ENCODE measurements at places on chromosomes 7 and 10. TPM values are rescaled to one million over a fixed set of nuclear protein-coding genes. Genes with fewer than 3 reads are reported as not detected.

DNA sequence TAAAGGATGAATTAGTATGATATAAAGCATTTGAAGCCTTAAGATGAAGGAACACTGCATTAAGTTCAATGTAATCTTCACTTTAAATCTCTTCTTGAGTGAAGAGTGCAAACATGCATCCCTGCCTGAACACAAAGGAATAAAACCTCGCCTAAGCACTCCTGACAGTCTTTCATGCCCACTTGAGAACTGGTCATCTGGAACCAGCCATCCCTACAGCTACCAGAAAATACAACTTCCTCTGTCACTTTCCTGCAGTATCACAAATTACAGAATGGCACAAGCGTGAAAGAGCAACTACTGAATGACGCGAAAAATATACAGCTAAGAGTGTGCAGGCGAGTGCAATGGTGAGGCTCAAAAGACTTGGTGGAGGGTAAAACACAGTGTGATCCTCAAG is 1079.9 kb downstream of the CNTNAP2 start:
- H3K36me3 ChIP-seq, result no peaks in the 10 kb centered on the region
- H3K27me3 ChIP-seq, result peaks cover 1% of the 10 kb centered on the region
- H3K4me1 ChIP-seq, result no peaks in the 10 kb centered on the region
- no peak for DNase-seq

DNA sequence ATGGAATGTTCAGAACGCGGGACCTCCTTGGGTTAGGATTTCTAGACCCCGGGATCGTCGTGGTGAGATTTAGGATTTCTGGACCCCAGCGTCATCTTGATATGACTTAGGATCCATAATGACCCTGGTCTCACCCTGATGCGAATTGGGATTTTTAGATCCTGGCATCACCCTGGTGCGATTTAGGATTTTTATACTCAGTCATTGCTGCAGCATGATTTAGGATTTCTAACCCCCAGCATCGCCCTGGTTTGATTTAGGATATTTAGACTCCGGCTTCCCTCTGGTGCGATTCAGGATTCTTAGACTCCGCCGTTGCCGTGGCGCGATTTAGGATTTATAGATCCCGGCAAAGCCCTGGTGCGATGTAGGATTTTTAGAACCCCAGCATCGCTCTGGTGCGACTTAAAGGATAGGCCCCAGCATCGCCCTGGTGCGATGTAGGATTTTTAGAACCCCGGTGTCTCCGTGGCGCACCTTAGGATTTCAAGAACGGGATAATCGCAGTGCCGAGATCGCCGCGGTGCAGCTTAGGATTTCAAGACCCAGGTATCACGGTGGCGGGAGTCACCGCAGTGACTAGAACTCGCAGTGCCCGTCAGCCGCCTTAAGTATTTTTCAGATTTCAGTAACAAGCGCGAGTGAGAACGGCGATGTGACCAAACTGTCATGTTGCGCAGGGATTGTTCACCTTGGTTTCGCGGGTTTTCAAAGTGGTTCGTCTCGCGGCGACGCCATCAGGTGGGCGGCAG is 814 bp downstream of the MEST start:
- H3K27me3 ChIP-seq, result no peaks in the 10 kb centered on the region
- peaks cover 45% of the 10 kb centered on the region for H3K4me1 ChIP-seq
- H3K4me3 ChIP-seq, result peak overlapping the region; percentile 83
- peaks cover 1% of the 10 kb centered on the region for H3K36me3 ChIP-seq
- DNase-seq, result no peak
- peak overlapping the region; percentile 91 for H3K27ac ChIP-seq

ZNF853 gene
- 16.2 TPM for total RNA-seq

DNA sequence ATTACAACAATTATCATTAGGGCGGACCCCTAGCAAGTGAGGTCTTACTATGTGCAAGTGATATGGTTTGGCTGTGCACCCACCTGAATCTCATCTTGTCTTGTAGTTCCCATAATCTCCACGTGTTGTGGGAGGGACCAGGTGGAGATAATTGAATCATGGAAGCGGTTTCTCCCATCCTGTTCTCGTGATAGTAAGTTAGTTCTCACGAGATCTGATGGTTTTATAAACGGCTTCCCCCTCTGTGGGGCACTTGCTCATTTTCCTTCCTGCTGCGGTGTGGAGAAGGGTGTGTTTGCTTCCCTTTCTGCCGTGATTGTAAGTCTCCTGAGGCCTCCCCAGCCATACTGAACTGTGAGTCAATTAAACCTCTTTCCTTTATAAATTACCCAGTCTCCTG is 96.1 kb upstream of the CDK6 start:
- no peaks in the 10 kb centered on the region for H3K27me3 ChIP-seq
- H3K36me3 ChIP-seq, result peaks cover 4% of the 10 kb centered on the region
- H3K4me3 ChIP-seq, result no peak overlapping the region
- no peak for DNase-seq
- H3K4me1 ChIP-seq, result peaks cover 7% of the 10 kb centered on the region

CALD1 gene
- total RNA-seq, result 1,623 TPM

DNA sequence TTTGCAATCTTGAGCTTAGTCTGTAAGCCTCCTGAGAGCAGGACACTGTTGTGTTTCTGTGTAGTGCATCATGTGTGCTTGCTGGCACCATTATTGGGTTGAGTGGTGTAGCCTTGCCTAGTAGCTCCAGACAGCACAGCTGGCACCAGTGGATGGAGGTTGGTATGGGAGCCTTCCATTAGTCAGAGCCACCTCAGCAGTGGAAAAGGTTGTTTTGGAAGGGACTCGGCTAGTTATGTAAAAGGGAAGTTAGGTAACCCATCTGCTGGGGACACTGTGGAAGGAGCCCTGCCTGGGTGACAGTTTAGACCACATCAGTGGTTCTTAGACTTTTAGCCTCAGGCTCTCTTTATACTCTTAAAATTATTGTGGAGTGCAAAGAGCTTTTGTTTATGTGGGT is 16.3 kb downstream of the MINDY4 start:
- DNase-seq, result no peak
- no peaks in the 10 kb centered on the region for H3K27me3 ChIP-seq
- H3K4me1 ChIP-seq, result peaks cover 24% of the 10 kb centered on the region
- H3K4me3 ChIP-seq, result no peak overlapping the region
- H3K36me3 ChIP-seq, result peaks cover 36% of the 10 kb centered on the region

DNA sequence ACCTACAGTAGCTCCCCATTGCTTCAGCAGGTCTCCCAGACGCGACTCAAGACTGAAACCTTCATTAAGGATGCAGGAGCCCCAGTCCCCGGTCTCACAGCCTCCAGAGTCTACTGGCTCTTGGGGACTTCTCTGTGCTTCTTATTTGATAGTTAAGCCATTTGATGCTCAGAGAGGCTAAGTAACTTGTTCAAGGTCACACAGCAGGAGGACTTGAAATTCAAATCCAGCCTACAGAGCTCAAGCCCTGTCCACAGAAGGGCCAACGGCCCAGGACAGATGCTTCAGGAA is 21.2 kb upstream of the ZMIZ1 start:
- DNase-seq, result peak; percentile 27
- H3K4me3 ChIP-seq, result no peak overlapping the region
- no peaks in the 10 kb centered on the region for H3K36me3 ChIP-seq
- H3K27me3 ChIP-seq, result peaks cover 12% of the 10 kb centered on the region
- peaks cover 20% of the 10 kb centered on the region for H3K4me1 ChIP-seq

DNA sequence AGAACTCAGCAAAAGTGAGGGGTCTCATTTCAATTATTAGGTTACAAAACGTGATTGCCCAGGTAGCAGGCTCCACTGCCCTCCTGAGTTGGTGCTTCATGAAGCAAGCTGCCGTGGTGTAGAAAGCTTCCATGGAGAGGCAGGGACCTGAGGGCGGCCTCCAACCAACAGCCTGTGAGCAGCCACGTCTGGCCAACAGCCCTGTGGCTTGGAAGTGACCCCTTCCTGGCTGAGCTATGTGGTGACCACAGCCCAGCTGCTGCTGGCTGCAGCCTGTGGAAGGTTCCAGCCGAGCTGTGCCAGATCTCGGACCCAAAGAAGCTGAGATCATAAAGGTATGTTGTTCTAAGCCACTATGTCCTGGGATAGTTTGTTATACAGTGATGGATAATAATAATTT is 122.5 kb upstream of the KLF6 start:
- no peak overlapping the region for H3K4me3 ChIP-seq
- H3K4me1 ChIP-seq, result peaks cover 27% of the 10 kb centered on the region
- H3K27me3 ChIP-seq, result no peaks in the 10 kb centered on the region
- DNase-seq, result no peak
- H3K36me3 ChIP-seq, result no peaks in the 10 kb centered on the region

NUDT5 gene
- 51.8 TPM for total RNA-seq
